ENCODE measurements at places on chromosomes 2 and 18.

DNA sequence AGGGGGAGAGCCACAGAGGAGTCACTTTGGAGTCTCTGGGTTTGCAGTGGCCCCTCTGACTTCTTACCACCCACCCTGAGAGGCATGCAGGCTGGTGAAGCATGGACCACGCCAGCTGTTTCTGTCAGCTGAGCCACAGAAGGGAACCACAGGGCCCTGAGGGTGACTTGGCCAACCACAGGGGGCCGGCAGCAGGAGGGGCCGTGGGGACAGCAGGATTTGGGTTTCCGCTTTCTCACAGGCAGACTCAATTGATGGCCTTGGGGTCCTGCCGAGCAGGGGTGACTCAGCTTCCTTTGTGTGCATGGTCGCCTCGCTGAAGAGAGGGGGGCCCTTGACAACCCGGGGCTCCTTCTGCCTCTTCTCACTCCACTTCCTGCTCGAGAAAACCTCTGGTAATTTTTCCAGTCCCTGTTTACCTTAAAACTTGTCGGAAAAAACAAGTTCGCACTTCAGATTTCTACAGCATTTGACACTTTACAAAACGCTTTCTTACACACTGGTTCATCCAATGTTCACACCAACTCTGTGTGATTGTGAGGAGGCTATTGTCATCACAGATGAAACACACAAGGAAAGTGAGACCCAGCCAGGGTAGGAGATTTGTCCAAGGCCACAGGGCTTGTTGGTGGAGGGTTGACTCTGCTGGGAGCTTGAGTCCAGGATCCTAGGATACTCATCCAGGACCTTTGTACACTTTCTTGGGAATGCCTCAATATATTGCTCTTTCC is 311.2 kb downstream of the LPIN1 start:
- DNase-seq: peak; percentile 31

- DNase-seq: no peak
Measured at GRCh38 chr2:11520092-11520693, 13.7 kb upstream of the GREB1 start.

- no peak for DNase-seq
Measured at GRCh38 chr2:113711851-113712250, 44.6 kb downstream of the SLC35F5 start.

GRCh38 chr18:77651441-77651840 is 401.8 kb downstream of the GALR1 start:
- no peak for DNase-seq

DNA sequence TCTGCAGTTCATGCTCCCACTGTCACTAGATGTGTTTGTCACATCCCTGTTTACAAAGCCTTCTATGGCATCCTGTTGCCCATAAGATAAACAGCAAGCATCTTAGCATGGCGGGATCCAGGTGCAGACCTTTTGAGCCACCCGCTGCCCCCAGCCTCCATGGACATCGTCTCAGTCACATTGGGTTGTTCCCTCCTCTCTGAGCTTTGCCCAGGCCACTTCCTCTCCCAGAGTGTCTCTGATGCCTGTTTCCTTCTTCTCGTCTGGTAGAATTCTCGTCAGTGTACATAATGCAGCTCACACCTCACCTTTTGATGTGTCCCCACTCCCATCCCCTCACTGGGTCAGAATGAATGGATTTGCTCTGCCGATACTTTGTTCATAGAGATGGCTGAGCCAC is 239.0 kb upstream of the APCDD1 start:
- no peak for DNase-seq

GRCh38 chr2:67900826-67901225 is 162.0 kb downstream of the C1D start:
- DNase-seq: no peak

- no peak for DNase-seq
Measured at GRCh38 chr18:77133051-77133834, 660 bp upstream of the MBP start.

DNA sequence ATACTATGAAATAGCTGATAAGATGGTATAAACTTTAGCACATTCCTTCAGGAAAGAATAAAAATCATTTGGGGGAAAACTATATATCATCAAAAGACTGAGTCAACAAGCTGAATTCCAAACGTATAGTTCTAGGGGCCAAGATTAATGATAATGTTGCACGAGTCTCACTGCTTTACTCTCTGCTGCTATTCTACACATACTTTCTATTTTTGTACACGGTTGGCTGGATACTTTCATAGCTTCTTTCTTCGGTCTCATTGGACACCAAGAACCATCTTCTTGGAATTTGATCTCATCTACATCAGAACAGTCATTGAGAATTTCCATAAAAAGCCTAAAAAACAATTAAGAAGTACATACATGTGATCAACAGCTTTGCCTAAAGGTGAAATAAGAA is 72.7 kb upstream of the ST8SIA5 start:
- DNase-seq: no peak

GRCh38 chr2:12061286-12062052 is 315.0 kb downstream of the LPIN1 start:
- DNase-seq: no peak

GRCh38 chr2:240457223-240458043 is 22.0 kb downstream of the GPC1 start:
- DNase-seq: no peak

- DNase-seq: no peak
Measured at GRCh38 chr2:96345868-96346462, 10.4 kb downstream of the NCAPH start.

DNA sequence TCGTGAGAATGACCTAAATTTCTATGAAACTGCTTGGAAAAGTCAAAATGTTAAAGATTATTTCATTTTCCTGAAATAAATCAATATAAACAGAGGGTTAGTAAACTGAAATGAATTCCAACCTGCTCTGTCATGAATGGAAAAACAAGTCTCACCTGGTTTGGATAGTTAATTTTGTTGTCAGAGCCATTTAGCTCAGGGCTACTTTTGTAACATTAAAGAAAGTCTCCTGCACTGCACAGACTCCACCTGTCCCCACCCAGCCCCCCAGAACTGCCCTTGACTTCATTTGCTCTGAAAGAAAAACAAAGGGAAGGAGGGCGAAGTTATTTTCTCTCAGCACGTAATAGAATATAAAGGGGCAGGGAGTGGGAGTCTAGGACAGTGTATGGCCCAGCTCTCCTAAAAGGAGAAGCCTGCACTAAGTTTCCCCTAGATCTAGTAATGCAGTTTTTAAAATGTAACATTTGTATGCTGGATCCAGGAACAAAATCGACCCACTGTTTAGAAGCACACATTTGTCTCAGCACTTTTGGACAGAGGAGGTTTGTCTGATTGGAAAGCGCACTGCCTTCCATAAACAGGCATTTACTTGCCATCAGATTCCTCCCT is 54.2 kb upstream of the ACSL3 start:
- DNase-seq: no peak

DNA sequence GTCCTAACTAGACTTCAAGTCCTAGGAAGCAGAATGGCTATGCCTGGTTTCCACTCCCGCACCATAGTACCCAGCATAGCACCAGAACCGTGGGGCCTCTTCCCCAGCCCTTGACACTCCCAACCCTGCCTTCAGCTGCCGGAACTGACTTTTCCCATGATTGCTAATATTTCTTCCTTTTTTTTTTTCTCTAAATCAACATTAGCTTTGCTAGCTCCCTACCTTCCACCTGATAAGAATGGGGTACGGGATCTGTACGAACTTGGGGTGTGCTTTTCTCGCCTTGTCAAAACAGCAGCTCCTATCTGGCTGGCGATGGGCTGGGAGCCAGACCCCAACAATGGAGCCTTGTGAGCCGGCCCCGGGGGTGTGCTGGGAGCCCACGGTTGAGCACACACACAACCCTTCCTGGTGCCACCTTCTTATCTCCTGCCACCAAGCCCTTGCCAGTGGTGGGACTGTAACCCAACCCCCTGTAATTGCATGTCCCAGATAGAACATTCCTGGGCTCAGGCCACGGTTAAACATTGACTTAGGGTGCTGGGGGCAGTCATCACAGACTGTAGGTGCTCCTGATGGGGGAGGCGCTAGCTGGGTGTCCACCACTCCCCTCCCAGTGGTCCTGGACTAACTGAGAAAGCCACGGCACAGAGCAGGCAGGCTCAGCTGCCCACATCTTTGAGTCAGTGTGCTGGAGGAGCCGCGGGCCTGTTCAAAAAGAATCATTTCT is 213.0 kb upstream of the HAAO start:
- no peak for DNase-seq

GRCh38 chr2:43513216-43513615 is 82.6 kb downstream of the THADA start:
- DNase-seq: no peak

- DNase-seq: no peak
Measured at GRCh38 chr18:46903406-46903805, 13.9 kb downstream of the PIAS2 start.

- DNase-seq: no peak
Measured at GRCh38 chr2:199590321-199591203, 132.8 kb upstream of the SATB2 start.

GRCh38 chr2:235343156-235343774 is 150.6 kb upstream of the AGAP1 start:
- no peak for DNase-seq

DNA sequence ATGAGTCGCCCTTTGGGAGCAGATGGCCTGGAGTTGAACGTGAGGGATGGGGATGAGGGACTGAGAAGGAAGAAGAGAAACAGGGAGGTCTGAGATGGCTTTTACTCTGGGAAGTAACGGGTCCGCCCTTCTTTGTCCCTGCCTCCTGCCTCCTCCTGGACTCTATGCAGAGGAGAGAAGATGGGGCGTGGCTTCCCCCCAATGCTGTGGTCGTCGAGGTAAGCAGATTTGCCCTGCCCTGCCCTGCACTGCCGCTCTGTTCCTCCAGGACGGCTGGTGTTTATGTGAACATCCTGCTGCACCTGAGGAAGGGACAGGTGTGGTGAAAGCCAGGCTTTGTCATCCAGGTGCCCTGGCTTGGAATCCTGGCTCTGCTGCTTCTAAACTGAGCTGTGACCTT is 13.5 kb upstream of the NTSR2 start:
- no peak for DNase-seq

DNA sequence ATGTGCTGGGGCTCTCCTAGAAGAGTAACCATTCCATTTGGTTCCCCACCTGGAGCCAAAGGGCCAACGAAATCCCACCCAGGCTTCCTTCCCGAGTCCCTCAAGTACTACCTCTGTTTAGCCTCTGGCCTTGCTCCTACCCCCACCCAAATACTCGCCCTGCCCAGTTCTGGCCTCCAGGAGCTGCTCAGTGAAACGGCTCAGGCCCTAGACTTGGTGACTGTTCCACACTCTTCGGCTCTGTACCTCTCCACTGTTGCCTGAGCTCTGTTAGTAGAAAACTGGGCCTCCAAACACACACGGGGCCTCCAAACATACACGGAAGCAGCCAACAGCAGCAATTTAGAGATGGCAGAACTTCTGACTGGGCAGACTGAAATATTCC is 4.2 kb downstream of the OTX1 start:
- DNase-seq: no peak

DNA sequence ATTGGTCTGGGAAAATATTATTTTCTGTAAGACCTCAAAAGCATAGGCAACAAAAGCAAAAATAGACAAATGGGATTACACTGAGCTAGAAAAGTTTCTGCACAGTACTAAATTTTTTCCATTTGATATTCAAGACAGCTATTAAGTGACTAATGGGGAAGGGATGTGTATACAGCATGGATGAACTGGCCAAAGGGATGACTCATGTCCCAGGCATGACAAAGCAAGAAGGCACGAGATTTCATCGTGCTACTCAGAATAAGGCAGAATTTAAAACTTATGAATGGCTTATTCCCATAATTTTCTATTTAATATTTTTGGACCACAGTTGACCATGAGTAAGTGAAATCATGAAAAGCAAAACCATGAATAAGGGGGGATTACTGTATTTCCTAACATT is 1250.1 kb upstream of the GYPC start:
- no peak for DNase-seq

DNA sequence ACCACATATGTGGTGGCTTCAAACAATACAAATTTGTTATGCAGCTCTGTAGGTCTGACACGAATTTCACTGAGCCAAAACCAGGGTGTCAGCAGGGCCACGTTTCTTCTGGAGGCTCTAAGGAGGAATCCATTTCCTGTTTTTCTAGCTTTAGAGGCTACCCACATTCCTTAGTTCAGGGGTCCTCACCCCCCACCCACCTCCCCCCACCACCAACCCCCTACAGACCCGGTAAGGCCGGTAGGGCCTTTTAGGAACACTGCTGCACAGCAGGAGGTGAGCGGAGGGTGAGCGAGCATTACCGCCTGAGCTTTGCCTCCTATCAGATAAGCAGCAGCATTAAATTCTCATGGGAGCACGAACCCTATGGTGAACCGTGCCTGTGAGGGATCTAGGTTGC is 10.6 kb upstream of the SLC39A10 start:
- DNase-seq: no peak

DNA sequence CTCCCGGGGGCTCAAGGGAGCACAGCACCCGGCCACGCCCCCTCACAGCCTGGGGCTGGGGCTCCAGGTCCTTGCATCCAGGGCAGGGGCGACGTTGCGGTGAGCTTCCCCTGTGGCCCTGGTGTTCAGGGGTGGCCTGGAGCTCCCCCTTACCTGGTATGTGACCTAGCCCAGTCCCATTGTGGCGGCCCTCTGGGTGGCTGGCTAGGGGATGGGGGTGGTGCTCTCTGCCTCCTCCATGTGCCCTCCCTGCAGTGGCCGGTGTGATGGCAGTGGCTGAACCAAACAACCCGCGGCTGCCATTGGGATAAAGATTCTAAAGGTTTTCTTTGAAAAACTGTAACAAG is 288.3 kb downstream of the RDH14 start:
- no peak for DNase-seq

- no peak for DNase-seq
Measured at GRCh38 chr2:212156088-212156487, 382.5 kb downstream of the ERBB4 start.

GRCh38 chr2:16763493-16763899 is 97.9 kb upstream of the CYRIA start:
- DNase-seq: no peak

- no peak for DNase-seq
Measured at GRCh38 chr2:10273215-10274175, 29.2 kb upstream of the HPCAL1 start.

GRCh38 chr2:241559323-241560161 is 997 bp downstream of the BOK start:
- no peak for DNase-seq

DNA sequence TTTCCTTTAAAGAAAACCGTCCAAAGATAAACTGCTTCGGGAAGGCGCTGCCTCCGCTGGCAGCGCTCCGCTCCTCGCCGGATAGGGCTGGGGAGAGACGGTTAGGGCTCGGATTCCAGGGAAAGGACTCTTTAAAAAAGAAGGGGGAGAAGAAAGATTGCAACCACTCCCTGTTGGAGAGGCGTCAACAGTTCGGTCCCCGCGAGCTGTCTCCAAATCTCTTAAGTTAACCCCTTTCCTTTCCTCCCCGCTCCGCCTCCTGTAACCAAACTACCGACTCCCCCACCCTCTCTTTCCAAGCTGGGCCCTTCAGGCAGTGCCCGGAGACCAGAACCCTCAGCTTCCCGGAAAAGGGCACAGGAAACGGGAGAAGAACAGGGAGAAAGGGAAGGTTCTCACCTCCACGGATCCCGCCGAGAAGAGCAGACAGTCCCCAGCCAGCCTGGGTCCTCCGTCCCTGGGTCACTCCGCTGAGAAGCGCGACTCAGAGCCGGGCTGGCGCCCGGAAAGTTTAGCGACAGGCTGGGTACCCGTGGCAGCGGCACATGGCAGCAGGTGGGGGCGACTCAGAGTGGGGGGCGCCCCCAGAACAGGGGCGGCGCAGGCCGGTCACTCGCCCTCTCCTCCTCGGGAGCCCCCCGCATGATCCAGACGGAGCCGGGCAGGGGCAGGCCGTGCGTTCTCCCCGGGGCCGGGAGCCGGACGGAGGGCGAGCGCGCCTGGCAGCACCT is 675 bp downstream of the FZD5 start:
- no peak for DNase-seq

GRCh38 chr2:51734115-51734514 is 702.2 kb upstream of the NRXN1 start:
- no peak for DNase-seq

GRCh38 chr2:42495611-42496010 is 1.8 kb upstream of the KCNG3 start:
- DNase-seq: no peak

All from activated T-cell treated with anti-CD3 and anti-CD28 coated beads, Interleukin-2, amount 50 U/mL, for 1 hour (primary cell).